Spleen (tissue), 13 donors: ENCODE measurements at places on chromosomes 2 and 18. TPM values are rescaled to one million over a fixed set of nuclear protein-coding genes. Genes with fewer than 3 reads are reported as not detected.
A peak's percentile ranks its signal among the peaks of the same experiment; 100 is the strongest.

The ANKRD29 gene
- 2.8 TPM for total RNA-seq

DNA sequence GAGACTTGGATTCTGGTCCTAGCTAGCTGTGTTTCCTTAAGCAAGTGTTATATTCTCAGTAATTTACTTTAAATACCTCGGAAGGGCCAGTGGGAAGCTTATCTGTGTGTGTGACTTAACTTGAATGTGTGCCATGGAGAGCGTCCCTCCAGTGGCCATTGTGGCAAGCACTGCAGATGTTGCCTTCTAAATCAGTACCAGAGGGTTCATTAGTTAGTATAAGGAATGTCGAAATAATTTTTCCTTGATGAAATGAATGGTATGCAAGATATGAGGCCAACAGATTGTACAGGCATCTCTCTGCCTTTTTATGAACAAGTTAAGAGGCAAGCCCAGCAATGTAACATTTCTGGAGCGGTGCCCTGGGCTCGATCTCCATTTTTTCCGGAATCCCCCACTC is 52.0 kb downstream of the FBXO36 start:
- no peak overlapping the region for H3K27ac ChIP-seq
- no peak overlapping the region for H3K4me3 ChIP-seq
- no peaks in the 10 kb centered on the region for H3K27me3 ChIP-seq
- no peaks in the 10 kb centered on the region for H3K4me1 ChIP-seq
- no peaks in the 10 kb centered on the region for H3K36me3 ChIP-seq
- DNase-seq = no peak

DNA sequence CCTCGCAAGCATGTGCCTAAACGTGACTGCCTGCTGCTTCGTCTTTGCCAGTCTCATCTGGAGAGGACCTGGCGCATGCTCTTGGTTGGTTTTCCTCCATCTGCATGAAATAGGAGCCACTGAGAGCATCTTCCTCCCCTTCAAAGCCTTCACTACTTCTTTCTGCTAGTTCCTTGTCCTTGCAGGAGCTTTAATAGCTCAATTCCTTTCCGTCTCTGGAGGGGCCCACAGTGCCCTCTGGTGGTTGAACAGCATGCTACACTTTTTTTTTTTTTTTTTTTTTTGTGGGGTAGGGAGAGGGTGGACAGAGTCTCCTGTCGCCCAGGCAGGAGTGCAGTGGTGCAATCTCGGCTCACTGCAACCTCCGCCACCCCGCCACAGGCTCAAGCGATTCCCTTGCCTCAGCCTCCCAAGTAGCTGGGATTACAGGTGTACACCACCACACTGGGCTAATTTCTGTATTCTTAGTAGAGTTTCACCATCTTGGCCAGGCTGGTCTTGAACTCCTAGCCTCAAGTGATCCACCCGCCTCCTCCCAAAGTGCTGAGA is 59.6 kb downstream of the SP110 start:
- peak; percentile 82 for DNase-seq
- no peak overlapping the region for H3K27ac ChIP-seq

The RNF125 gene
- total RNA-seq = 11.6 TPM
